ENCODE measurements at places on chromosomes 2 and 18.

GRCh38 chr2:70982971-70983370 is 4.5 kb downstream of the ANKRD53 start:
- no peak for DNase-seq

GRCh38 chr2:135664623-135665068 is 77.0 kb upstream of the UBXN4 start:
- DNase-seq, result peak; percentile 31

- DNase-seq, result peak; percentile 38
Measured at GRCh38 chr2:98608962-98609604, 694 bp downstream of the UNC50 start.

- peak; percentile 39 for DNase-seq
Measured at GRCh38 chr2:143524119-143524553, 394.9 kb downstream of the ARHGAP15 start.

GRCh38 chr18:58865033-58865590 is 435 bp downstream of the ZNF532 start:
- no peak for DNase-seq

GRCh38 chr2:16417726-16418125 is 247.9 kb downstream of the CYRIA start:
- DNase-seq, result no peak

DNA sequence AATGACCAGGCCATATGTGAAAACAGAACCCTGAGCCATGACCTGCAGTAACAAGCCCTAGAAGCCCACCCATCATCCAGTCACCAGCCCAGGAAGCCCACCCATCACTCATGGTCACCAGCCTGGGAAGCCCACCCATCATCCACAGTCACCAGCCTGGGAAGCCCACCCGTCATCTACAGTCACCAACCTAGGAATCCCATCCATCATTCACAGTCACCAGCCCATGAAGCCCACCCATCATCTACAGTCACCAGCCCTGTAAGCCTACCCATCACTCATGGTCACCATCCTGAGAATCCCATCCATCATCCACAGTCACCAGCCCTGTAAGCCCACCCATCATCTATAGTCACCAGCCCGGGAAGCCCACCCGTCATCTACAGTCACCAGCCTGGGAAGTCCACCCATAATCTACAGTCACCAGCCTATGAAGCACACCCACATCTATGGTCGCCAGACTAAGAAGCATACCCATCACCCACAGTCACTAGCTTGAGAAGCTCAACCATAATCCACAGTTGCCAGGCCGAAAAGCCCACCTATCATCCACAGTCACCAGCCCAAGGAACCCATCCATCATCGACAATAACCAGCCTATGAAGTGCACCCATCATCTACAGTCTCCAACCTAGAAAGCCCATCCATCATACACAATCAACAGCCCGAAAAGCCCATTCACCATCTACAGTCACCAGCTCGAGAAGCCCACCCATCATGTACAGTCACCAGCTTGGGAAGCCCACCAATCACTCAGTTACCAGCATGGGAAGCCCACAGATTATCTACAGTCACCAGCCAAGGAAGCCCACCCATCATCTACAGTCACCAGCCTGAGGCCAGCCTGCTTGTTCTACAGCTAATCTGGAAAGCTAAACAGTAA is 91.9 kb downstream of the TWIST2 start:
- DNase-seq, result no peak

DNA sequence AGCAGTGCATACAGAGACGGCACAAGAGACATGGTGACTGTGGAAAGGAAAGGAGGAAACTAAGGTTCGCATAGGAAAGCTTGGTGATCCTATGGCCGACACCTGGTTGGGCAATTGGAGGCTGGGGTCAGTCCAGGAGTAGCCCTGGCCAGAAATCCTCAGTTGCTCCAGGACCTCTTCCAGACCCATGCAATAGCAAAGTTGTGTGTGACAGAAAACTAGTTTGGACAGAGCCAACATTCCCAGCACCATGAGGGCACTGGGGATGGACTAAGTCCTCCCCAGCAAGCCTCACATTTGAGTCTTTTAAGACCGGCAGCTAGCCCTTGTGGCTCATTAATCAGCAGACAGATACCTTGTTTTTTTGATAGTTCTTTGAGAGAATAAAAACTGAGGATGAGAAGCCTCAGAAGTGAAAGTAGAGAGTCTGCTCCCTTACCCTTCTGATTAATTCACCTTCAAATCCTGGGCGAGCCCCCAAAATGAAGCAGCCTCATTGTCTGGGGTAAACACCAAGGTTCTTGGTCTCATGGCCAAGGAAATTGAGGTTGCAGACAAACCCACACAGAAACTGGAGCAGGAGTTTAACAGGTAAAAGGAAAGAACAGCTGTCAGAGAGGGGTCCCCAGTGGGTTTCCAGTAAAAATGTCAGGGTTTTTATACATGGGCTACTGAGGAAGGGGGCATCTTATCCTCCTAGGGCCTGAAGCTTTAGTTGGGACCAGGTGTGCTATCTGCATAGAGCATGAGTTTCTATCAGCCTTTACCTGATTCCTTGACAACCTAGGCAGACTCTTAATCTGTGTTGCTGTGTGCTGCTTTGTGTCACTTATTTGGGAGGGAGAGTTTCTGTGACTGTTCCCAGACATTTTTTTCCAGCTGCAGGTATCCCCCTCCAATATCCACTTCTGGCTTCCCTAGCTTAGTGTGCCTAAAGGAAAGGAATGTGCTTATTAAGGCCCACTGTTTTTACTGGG is 39.1 kb downstream of the STK17B start:
- peak; percentile 42 for DNase-seq

DNA sequence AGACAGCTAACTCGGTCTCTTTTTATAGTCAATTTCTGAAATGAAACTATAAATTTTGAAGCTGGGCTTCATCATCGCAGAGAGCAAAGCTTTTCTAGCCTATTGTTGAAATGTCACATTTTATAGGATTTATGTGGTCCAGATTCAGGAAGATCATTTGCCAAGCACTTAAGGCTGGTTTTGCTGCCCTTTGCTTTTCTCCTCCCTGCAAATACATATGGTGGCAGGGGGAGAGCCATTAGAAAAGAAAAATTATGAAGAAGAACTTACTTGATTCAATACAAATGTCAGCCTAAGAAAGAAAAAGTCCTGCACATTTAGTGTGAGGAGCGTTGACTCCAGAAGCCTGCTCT is 206.9 kb upstream of the NRP2 start:
- DNase-seq, result no peak

DNA sequence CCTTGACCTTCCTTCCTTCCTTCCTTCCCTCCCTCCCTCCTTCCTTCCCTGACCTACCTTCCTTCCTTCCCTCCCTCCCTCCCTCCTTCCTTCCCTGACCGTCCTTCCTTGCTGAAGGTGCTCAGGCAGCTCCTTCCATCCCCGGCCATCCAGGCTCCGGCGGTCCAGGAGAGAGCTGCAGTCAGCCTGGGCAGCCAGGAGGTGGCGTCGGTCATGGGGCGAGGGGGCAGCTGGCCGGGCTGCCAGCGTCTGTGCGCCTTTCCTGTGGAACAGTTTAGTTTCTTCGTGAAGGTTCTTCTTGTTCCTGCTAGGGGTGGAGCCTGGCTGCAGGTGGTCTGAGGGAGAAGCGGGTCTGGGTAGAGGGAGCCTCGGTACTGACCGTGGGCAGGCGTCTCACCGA is 15.7 kb downstream of the GPR35 start:
- DNase-seq, result no peak

- DNase-seq, result no peak
Measured at GRCh38 chr18:44731530-44732237, 51.0 kb downstream of the SETBP1 start.

GRCh38 chr2:16665748-16666448 is at the start of gene CYRIA:
Gene CYRIA, minus strand, starts transcription at chr2:16665834. Its CDS starts 77,715 bp downstream, at chr2:16588119.
- DNase-seq, result peak; percentile 35

- DNase-seq, result no peak
Measured at GRCh38 chr2:168056242-168056787, 191.1 kb downstream of the STK39 start.

All from astrocyte of the spinal cord (primary cell).